RCC 7860 (cell line): ENCODE measurements at places on chromosomes 12 and 14.

DNA sequence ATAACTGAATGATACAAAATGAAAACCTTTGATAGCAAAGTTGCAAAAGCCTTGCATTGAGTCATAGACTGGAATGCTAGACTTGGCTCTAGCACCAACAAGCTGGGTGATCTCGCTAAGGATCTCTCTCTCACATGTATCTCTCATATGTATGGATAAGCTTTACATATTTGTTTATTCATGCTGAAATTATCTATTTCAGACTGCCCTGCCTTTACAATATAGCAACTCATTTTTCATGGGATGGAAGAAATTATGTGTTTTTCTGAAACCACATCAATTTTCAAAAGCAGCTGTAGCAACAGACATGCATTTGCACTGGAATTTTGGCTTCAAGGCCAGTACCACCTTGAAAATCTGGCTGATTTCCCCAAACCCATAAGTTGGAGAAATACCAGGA lies 11.4 kb downstream of the RERG start:
- no peak for DNase-seq

GRCh38 chr14:102736956-102737355 lies 40.3 kb upstream of the TRAF3 start:
- DNase-seq: no peak

GRCh38 chr12:89372584-89373370 lies 20.5 kb upstream of the DUSP6 start:
- no peak for DNase-seq

DNA sequence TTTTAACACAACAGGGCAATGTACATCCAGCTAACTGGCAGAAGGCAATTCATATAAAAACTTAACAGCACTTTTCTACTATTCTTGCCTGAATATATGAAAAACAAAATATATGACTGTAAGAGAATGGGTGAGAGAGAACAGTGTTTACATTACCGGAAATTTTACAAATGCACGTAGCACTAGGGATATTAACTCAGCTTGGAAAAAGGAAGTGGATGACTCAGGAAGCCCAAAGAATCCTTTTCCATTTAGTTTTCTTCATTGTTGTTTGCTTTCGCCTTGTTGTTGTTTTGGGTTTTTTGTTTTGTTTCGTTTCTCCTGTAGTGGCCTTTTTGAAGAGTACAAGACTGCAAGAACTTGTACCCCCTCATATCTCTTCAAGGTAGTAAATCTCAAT lies 295.5 kb downstream of the EGLN3 start:
- no peak for DNase-seq

DNA sequence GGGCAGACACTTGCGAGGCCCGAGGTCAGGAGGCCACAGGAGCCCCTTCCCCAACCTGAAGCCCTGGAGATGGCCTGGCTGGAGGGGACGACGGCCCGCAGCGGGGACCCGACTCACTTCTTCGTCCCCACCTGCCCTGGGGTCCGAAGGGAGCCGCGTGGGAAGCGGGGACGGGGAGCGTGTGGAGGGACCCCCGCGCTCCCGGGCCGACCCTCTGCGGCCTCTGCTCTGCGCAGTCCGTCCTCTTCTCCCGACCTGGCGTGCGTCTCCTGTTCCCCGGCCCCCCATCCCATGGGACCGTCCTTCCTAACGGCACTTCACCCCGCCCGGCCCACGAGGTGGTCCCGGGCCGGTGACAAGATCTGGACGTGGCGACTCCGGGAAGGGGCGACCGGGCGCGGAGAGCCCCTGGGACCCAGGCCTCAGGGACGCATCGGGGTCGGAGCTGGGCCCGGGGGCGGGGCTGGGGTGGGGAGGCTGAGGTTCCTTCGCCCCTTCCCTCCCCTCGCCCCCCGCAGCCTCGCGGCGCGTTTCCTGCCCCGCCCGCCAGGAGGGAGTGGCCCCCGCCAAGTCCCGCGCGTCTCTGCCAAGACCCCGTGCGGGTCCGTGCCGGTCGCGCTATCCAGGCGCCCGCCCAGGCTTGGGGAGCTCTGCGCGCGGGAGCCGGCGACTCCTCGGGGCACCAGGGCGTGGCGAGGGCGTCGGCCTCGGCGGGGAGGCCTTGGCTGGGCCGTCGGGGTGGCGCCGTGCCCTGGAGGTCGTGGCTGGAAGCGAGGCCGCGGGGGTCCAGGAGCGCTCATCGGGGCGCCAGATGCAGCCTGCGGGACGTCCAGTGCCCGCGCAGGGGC lies 97.1 kb downstream of the TNFAIP2 start:
- no peak for DNase-seq

DNA sequence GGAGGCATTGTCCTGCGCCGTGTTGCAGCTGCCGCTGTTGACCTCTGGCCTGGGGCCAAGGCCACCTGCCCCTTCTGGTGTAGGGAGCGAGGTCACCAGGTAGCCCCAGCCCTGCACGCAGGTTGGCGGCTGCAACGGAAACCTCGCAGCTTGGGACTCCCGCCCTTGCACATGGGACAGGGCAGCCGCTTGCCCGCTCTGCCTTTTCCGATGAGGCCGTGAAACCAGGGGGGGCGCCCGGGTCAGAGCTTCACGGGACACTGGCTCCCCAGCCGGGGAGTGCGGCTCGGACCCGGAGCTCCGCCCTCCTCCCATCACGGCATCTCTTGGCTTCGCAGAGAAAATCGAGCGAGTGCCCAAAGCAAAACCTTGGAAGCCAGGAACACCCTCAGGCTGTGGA lies 25.4 kb downstream of the DNAH10 start:
- no peak for DNase-seq

DNA sequence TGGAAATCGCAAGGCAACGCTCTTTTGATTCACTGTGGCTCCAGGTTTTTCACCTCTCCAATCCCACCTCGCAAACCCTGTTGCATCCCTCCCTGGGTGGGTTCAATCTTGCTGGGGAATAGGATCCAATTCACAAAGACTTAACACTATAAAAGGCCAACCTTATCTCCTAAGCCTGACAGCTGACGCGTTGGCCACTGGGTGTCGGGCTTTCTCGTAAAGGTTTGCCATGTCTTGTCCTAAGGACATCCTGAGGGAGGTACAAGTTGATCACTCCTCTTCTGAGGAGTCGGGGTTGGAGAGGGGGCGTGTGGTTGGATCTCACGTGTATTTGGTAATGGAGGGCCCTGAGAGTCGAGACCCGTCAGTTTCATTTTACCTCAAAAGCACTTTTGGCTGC lies 112.6 kb upstream of the FZD10 start:
- no peak for DNase-seq

- no peak for DNase-seq
Observed at GRCh38 chr12:115174920-115175319, 490.9 kb upstream of the TBX3 start.
